ENCODE measurements at places on chromosomes 4 and X.

DNA sequence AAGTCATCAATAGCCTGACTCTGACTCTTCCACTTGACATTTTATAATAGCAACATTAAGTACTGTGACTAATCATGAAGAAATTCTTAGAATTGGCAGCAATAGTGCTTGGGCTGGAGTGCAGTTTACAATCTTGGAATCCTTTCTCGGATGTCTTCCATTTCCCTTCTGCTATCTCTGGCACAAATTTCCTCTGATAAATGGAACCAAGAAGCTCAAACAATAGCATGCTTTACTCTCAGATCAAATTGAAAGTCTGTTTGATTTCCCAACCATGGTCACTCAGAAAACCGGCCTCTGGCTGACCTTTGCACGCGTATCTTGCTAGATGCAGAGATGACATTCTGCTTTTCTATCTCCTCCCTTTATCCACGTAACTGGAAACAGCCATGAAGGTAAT lies 99.0 kb upstream of the SPANXC start:
- no peak for DNase-seq

- no peak for DNase-seq
These were observed 332.0 kb downstream of the NKX6-1 start for GRCh38 chr4:84167093-84167492.

DNA sequence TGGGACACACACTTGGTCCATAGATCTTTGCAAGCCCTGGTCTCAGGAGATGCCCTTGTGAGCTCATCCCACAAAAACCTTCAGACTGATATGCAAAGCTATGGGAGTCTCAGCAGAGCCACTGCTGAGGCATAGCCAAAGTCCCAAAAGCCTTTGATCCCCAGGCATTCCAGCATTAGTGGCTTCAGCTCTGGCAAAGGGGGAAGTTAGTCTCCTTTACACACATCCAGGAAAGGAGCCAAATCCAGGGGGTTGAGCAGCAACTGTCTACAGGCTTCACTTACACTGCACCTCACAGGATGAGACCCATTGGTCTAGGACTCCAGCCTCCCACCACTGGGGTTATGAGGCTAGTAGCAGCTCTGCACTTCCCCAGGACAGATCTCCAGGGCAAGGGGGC lies 14.0 kb downstream of the PF4 start:
- DNase-seq = no peak

DNA sequence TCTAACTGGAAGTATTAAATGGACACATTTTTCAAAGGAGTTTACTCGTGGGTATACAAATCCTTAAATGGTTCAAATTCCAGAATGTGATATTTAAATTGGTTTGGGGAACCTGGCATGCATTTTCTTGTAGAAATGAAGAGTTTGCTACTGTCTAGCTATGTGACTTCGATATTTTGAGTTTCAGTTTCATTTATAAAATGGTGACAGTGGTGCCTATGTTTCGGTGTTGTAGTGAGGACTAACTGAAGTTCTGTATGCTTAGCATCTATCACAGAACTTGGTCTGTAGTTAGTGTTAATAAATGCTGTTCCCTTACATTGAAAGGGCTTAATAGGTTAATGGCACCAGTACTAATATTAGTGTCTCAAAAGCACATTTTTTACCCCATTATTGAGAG lies 29.4 kb downstream of the TRPC5 start:
- DNase-seq = no peak

DNA sequence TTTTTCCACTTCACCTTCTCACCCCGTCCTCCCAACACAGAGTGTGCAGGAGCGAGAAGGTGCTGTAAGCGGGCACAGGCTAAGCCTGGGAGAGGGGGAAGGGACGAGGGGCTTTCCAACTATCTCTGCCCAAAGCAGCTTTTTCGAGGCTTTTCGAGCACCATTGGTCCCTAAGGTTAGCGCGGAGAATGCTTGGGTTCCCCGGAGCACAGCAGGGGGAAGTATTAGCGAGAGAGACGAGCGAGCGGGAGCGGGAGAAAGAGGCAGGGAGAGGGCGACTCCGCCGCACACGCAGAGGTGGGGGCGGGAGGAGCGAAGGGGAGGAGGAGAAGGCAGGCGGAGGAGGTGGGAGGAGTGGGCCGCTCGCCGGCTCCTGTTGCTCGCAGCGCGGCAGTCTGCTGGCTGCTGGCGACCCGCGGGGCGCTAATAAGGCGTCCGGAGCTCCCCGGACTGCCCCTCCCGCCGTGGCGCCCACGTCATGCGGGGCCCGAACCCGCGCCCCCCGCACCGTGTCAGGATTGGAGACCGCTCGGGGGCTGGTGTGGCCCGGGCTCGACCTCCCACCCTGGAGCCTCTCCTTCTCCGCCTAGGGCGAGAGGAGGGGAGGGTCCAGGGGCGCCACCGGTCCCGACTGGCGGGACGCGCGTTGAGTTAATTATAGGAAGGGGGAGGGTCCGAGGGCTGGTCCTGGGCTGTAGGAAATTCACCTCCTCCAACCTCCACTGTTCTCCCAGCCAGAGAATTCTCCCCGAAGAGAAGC lies at the start of gene ADAMTS3:
Gene ADAMTS3, minus strand, starts transcription at position 263 of the 760 bp plus-strand sequence. CDS start 459 bp downstream, outside the sequence.
- peak; percentile 6 for DNase-seq

DNA sequence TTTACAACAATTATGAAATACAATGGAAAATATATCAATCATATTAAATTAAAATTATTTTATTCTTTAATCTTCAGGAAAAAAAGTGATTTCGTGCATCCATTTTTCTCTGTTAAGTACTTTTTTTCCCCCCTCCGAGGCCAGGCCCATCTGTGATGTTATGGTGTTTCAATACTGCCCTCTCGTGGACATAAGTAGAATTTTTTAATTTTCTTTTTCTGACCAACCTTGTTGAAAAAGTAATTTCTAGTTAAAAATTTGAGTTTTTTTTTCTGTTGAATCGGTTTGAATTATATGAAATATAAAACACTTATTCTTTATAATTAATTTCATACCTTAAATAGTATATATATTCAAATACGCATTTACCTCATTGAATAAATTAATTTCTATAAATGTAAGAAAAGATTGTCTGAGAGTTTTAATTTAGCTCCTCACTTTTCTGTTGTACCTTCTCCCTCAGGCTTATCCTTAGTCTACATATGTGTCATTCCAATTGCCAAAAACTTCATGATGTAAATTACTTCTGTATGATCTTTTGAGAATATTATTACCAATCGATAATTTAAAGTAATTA lies 175.8 kb upstream of the TECRL start:
- DNase-seq = peak; percentile 55

- no peak for DNase-seq
These were observed 87.4 kb upstream of the TENM3 start for GRCh38 chr4:182155806-182156205.

- DNase-seq = no peak
These were observed 72.6 kb downstream of the NWD2 start for GRCh38 chr4:37317104-37317643.

- no peak for DNase-seq
These were observed 113.0 kb downstream of the SPATA18 start for GRCh38 chr4:52164116-52164515.

GRCh38 chr4:186032259-186032658 lies 36.7 kb upstream of the TLR3 start:
- DNase-seq = peak; percentile 13

Measured in NCI-H1092 treated with DMSO at 0.1 percent for 48 hours (cell line).